ENCODE measurements at places on chromosomes 6 and 20.
A peak's percentile ranks its signal among the peaks of the same experiment; 100 is the strongest.

GRCh38 chr6:23175391-23175790, 606.0 kb downstream of the HDGFL1 start:
- DNase-seq: no peak

DNA sequence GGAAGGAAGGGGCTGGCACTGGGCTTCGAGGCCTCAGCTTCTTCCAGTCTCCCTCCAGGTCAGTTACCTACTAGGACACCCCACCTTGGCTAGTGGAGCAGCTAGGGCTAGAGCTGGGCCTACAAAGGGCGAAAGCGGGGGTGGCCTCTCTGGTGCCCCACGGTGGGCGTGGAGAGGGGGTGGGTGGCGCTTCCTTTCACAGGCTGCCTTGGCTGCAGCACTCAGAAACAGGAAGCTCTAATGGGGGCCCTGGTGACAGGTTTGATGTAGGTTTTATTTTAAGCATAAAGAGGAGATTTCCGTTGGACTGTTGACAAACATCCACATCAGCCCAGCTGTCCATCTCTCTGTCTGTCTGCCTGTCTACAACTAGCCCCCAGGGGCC, 13.4 kb downstream of the FAM110A start:
- DNase-seq: peak; percentile 48

DNA sequence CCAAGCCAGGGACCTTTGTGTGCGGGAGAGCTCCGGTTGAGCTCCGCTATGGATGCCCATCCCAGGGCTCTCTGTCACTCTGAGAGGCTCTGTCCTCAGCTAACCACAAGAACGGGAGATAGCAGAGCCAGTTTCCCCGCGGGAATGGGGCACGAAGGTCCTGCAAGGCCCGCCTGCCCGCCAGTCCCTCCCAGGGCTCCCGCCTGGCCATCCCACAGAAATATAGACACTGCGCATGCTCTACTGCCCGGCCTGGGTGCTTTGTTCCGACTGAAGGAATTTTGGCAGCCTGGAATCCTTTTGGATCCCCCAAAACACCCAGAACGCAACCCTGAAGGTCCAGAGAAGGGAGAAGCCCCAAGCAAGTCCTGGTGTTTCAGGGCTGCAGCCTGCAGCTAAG, 8.6 kb upstream of the DEFB110 start:
- no peak for DNase-seq

DNA sequence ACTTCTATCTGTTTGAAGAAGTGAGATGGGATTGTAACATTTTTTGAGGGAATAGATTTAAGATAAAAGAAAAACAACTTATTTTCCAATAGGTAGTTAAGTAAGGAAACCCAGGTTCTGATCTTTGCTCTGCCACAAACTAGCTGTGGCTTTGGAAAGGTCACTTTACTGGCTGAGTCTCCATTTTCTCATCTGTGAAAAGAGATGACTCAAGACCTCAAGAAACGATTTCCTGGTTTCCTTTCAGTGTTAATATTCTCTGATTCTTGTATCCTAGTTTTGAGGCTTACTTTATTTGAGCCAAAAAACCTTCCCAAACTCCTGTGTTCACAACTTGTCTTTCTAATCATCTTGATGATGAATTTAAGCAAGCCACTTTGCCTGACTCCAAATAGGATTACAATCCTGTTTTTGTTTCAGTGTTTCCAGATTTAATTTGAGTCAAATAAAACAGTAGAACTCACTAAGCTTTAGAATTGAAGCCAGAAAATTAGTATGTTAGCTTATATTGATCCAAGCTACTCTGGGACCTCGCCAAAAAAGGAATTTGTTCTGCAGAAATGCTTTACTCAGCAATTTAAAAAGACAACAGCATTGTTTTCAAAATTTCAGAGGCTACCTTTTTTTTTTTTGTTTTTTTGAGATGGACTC, 51.1 kb downstream of the ENPP1 start:
- DNase-seq: no peak

DNA sequence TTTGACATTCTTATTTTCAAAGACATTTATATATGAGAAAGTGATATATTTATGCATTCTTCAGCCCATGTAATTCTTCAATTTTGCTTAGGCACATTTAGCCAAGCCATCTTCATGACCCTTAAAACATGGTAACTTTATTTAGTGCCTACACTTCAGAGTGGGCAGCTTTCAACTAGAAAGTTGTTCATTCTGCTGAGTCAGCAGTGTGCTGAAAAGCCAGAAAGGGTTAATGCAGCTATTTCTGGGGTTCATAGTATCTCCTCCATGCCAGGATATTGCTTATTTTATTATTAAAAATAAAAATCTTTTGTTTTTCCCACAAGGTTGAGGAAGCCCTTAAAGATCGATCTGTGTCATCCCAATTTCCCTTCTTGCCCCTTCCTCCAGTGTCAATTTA, 79.2 kb downstream of the EDN1 start:
- DNase-seq: no peak

- DNase-seq: no peak
Observed at GRCh38 chr6:109456111-109456583, 575 bp upstream of the MICAL1 start.

DNA sequence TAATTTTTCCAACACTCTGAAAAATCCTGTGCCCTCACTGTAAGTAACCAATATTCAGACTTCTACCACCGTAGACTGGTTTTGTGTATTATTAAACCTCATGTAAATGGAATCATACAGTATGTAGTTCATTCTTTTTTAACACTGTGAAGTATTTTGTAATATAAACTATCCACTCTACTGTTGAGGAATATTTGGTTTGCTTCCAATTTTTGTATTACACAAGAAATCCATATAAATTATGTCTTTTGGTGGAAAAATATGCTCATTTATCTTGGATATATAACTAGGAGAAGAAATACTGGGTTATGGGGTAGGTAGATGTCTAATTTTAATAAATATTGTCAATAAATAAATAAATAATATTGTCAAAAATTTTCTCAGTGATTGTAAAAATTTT, 116.8 kb downstream of the CHD6 start:
- DNase-seq: no peak

- no peak for DNase-seq
Observed at GRCh38 chr20:18831830-18832499, 18.4 kb downstream of the SCP2D1 start.

DNA sequence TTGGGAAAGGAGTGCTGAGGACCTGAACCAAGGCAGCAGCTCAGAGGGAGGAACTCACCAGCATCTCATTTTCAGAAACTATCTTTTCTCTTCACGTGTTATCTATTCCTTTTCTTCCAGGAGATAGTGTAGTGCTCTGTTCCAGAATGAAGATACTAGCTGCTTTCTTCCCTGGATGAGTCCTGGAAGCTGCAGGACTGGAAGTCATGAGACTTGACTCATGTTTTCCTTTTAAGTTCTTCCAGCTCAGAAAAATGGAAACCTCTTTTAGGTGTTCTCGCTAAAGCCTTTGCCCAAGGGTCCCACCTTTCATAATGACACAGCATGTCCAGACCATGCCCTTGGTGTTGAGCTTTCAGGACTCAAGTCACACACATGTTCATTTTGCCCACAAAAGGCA, 106.7 kb downstream of the UNC5CL start:
- DNase-seq: no peak

DNA sequence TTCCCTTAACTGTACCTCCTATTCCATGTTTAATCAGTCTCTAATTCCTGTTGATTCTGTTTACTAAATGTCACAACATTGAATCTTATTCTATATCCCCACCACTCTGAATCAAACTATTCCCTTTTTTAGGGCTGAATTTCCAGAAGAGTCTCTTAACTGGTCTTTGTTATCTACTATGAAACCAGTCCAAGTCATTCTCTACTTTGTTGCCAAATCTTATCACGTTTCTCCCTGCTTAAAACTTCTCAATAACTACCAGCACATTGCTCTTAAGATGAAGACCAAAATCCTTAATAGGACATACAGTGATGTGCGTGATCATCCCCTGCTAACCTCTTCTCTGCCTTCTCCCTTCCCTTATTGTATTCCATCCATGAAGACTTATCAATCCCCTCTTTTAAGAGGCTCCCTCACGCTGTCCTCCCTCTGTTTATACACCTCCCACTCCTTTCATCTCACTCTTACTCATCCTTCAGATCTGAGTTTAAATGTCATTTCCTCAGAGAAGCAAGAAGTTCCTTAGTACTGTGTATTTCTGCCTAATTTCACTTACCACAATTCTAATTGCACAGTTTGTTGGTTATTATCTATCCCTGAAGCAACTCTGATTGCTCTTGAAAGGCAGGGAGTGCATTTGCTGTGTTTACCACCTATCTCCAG, 143.0 kb upstream of the AHI1 start:
- no peak for DNase-seq

DNA sequence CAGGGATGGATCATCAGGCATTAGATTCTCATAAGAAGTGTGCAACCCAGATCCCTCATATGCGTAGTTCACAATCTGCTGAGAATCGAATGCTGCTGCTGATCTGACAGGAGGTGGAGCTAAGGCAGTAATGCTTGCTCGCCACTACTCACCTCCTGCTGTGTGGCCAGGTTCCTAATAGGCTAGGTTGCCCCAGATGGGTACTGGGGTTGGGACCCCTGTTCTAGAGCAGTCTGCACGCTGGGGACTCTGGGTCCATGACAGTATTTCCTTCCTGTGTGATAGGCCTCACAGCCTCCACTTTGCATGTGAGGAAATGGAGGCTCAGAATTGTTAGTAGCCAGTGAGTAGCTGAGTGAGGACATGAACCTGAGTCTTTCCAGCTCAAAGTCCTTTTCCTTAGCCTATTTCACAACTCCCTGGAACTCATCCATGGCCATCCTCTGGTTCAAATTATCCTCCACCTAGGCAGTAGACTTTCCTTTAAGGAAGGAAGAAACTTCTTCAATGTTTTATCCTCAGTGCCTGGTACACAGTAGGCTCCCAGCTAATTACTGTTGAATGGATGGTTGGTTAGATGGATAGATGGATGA, 117.2 kb downstream of the SYCP2 start:
- DNase-seq: no peak

DNA sequence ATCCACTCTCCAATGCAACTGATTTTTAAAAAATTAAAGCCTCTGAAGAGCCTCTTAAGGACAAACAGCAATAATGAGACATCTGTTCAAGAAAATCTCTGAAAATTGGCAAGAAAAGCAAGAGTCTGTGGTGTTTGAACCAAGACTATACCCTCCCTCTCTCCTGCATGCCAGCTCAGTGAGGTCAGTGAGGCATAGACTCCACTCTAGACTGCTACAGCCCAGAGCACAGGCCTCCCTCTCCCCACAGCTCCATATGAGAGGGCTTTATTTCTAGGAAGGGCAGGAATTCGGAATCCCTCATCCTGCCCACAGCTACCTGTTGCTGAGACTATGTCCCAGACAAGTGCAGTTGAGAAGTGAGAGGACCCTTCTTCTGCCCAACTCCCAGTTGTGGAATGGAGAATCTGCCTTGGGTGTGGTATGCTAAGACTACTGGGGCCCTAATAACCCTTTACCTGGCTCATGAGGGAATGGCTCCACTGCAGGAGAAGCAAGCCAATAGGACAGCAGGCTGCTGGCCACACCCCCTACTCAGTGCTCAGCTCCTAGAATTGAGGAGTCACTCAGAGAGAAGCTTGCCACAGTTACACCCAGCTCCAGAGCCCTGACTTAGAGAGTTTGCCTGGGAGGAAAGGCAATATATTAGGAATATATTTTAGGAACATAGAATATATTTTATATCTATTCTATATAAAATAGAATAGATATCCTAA, 22.7 kb upstream of the HLA-DQA1 start:
- no peak for DNase-seq

DNA sequence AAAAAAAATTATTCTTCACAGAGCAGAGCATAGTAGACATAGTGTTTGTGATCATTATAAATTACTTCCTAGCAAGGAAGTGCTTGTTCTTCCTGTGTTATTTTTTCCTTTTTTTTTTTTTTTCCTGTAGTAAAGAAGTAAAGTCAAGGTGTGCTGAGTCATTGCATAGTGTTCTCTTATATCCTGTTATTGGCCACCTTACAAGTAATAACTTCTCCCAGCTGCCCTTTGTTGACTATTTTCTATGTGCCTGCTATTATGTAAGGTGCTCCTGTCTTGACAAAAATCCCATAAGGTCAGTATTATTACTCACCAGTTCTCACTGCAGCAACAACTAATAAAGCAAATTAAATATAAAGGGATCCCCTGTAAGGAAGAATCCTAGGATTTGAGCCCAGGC, 195.3 kb downstream of the GJA1 start:
- DNase-seq: no peak

DNA sequence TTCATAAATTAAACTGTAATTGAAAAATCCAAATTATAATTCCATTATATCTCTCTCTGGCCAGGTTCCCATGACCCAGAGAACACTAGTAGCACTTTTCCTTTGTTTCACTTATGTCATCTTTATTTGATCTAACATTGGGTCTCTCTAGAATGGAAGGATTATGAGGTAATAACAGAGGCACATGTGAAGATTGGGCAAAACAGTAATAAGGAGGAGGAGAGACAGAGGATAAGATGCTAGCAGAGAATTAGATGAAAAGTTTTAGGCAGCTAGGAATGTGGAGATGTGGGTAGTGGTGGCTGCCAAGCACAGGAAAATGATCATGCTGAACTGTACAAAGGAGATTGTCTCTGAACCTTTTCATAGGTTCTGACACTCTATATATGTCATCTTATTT, 3.3 kb downstream of the TAB2 start:
- DNase-seq: no peak

DNA sequence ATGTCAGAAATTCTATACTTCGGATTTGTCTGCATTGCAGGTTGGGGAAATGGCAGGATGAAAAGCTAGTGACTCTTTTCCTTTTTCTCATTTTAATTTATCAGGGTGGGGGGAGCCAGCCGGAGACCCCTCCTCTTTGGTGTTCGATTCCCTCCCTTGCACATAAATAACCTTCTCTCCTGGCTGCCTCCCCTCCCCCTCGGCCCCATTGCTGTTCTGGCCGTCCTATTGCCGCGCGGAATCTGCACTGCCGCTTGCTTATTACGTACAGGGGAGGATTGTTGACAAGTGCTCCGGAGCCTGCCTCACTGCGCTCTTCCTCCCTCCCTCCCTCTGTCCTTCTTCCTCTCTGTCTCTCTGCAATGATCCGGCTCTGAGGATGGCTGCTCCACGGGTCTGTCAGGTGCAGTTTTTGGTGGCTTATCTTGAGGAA, 154.7 kb downstream of the JARID2 start:
- DNase-seq: no peak

DNA sequence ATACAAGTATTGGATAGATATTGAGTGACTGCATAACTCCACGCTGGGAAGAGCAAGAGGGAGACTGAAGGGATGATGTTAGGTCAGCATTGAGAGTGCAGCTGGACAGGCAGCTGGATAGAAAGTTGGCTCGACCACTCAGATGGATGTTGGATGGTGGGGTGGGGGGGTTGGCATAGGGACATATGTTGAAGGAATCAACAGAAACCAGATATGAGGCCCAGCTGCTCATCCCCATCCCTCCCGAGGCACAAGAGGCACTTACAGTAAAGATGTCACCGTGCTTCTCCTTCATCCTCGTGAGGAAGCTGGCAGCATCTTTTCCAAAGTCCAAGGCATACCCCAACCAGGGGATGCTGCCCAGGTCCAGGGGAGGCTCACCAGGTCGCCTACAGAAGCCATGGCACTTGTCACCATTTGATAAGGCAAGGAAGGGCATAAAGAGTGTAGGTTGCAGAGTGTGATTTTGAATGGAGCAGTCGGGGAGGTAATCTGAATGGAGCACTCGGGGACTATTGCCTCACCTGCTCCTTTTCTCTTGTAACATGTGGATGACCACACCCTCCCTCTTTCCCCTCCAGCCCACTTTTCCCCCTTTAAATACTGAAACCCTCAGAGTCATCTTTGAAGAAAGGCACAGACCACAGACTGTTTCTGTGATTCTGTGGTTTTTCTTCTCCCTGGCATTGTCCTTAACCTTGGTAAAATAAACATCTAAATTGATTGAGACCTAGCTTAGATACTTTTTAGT, 18.0 kb downstream of the PTGIS start:
- DNase-seq: no peak

Measured in stimulated activated naive CD4-positive, alpha-beta T cell treated with Interleukin-2 at 50 U/mL for 16 hours (primary cell).